Fibroblast of villous mesenchyme (primary cell): ENCODE measurements at places on chromosomes 4 and X.

GRCh38 chrX:42107495-42108488, 184.4 kb upstream of the CASK start:
- DNase-seq, result no peak

DNA sequence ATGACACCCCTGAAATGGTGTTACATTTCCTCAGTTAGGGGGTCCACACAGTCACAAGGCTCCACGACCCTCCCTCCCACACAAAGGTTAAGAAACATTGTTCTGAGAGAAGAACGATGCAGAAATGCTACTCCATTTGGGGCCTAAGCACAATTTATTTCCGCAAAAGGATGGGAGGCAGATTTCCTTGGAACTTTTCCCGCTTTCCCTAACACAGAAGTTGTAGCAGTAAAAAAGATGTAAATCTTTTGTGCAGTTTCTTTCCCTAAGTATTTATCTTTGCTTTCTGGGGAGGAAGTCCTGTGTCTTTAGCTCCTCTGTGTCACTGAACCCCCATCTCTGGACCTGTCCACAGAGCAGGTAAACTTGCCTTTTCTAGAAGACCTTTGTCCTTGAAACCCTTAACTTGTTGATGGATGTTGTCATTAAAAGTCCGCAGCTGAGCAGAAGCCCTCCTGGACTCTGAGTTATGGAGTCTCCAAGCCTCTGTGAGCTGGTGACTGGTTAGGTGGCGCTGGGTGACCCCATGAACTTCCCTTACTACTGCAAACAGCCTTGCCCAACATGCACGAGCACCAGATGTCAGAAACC, 67.2 kb upstream of the SHISA3 start:
- no peak for DNase-seq

GRCh38 chrX:98141466-98141865, 1257.8 kb downstream of the RPA4 start:
- DNase-seq, result no peak

DNA sequence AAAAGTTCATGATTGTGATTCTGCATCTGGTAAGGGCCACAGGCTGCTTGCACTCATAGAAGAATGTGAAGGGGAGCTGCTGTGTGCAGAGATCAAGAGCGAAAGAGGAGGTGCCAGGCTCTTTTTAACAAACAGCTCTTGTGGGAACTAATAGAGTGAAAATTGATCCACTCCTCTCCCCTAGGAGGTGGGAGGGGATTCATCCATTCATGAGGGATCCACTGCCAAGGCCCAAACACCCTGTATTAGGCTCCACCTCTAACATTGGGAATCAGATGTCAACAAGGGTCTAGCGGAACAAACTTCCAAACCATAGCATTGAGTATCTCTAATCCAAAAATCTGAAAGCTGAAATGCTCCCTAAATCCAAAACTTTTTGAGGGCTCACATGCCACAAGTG, 16.4 kb upstream of the PPID start:
- DNase-seq, result no peak

DNA sequence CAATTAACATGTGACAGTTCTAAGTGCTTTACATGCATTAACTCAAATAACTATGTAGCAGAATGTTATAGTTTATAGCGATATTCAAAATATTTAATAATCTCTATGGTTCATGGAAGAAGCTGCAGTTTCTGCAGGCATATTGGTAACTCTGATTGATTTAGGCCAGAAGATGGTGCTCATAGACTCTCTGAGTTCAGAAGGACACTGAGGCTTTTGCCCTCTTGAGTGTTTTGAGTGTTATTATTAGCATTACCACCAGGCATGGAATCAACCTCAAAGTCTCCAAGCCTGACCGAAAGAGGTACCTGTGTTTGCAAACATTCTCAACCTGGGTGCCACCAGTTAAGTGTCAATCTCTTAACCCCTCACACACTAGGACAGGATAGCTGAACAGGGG, 792.3 kb upstream of the PCDH7 start:
- no peak for DNase-seq

DNA sequence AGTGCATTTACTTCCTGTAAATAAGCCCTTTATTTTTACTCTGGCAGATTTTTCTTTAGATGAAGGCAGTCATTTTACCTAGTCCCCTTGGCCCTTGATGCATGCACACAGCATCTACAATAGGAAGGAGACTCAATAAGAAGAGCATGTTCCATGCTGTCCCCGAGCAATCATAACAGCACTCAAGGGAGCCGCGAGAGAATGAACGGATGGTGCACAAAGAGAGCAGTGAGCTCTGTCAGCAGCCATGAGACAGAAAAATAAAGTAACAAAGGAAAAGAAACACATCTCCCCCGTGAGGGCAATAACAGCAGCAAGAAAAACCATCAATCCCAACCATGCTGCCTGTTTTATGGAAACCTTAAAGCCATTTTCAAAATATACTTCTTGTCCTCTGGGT, 11.9 kb downstream of the SMIM31 start:
- no peak for DNase-seq

DNA sequence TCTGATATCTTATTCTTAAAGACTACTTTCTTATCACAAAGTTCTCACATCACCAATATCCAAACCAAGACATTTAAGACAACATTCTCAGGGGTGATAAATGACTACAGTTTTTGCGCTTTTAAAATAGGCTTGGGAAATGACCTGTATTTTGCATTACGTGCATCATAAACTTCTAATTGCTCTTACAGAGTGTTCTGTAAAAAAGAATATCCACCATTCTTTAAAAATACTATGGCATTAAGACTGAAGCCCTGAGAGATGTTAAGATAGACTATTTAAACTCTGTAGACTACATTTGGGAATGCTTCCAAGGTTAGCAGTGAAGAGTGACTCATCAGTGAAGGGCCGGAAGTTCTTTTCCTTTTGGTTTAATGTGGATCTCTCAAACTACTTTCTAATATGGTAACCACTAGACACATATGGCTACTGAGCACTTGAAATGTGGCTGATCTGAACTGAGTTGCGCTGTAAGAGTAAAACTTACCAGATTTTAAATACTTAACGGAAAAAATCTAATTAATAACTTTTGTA, 518.8 kb upstream of the FTHL17 start:
- DNase-seq, result peak; percentile 45

DNA sequence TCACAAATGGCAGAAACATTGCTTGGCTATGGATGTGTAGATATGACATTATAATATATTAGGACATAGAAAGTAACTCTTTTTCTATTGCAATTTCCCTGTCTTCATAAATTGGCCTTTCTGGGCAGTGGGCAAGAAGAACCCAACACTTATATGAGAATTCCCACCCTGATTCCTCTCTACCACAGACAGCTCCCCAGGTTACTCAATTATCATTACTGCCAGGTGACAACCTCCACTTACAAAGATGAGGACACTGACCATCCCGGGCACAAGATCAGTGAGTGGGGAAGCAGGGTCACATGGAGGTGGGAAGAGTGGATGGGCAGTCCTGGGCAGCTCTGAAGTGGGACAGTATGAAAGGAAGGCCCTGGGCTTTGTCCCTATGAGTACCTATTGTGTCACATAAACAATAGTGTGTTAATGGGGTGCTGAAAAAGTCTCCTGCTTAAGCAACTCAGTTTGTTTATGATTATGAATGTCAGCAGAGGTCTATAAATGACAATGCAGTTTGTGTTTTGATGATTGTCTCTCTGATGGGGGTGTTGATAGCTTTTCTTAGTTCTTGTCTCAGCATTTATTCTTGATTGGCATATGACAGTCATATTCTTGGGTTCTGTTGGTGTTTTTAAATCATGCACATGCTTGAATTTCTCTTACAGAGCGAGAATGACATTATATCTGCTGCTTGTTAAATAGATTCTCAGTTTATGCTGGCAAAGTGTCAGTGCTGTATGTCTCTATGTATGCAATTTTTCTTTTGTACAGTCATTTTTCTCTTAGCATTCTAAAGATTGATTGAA, 99.9 kb downstream of the SLIT2 start:
- DNase-seq, result no peak

DNA sequence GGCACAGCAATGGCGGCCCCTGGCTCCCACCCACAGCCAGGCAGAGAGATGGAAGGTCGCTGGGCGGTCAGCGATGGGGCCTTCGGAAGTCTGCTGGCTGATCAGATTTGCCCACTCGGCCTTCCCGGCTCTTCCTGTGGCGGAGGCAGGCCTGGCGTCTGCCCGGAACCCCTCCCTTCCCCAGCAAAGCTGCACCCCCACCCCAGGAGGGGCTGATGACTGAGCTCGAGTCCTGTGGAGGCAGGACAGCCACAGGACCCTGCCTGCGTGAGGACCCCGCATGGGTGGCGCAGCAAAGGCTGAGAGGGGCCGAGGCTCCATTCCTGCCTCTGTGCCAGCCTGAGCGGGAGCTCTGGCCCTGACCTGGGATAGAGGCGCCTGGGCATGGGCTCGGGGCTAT, 34.8 kb downstream of the TACC3 start:
- DNase-seq, result no peak

- DNase-seq, result no peak
Observed at GRCh38 chrX:93420525-93421082, 252.8 kb downstream of the NAP1L3 start.

DNA sequence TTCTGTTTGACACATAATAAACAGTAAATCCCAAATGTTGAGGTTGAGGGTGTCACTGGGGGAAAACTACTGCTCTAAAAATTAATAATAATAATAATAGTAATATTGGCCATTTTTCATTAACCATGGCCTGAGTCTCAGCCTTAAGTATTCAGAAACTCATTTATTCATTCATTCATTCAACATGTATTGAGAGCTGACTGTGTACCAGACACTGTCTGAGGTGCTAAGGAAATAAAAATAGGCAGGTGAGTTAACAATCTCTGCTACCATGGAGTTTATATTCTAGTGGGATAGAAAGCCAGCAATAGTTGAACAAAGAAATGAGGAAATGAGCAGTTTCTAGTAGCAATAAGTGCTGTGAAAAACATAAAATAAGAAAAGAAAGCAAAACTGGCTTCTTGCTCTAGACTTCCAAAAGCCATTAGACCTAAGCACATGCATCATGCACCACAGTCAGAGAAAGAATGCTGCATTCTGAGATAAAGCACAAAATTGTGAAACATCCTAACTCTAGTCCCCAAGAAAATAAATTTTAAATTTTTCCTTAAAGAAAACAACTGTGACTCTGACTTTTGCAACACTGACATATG, 278.7 kb downstream of the RCHY1 start:
- DNase-seq, result peak; percentile 54

GRCh38 chr4:80079255-80079923, 6.4 kb upstream of the ANTXR2 start:
- DNase-seq, result no peak

GRCh38 chr4:25609976-25610375, 45.7 kb upstream of the SLC34A2 start:
- no peak for DNase-seq

GRCh38 chr4:53055716-53056403, 193.7 kb downstream of the RASL11B start:
- no peak for DNase-seq

DNA sequence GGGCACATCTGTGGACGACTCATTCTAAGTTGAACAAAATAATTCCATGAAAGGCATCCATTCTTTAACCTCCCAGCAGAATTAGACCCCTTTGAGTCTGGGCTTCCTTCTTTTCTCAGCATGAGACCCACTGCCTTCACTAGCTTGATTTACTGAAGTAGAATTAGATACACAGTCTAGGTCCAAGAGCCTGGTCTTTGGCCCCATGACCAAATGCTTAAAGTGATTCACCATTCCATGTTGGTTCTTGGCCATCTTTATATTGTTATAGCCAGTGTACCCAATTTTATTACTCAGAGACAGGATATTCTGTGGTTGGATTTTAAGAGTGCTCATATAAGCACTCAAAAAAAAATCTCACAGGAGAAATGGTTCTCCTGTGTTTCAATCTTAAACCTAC, 155.3 kb upstream of the GPC4 start:
- DNase-seq, result no peak

DNA sequence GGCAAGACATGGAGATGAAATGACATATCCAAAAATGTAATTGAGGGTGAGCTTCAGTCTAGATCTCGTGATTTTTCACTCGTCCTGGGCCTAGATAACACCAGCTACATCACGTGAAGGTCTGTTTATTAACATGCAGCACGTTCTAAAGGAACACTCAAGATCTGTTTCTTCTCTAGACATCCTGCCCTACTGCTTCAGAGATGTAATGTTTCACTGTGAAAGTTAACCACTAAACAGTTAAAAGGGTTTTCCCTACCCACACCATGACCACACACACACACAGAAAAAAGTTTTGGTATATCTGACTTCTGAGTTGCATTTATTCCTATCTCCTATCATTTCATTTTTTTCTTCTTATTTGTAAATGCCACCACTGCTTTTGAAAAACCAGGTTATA, 52.3 kb upstream of the SMIM31 start:
- DNase-seq, result no peak

DNA sequence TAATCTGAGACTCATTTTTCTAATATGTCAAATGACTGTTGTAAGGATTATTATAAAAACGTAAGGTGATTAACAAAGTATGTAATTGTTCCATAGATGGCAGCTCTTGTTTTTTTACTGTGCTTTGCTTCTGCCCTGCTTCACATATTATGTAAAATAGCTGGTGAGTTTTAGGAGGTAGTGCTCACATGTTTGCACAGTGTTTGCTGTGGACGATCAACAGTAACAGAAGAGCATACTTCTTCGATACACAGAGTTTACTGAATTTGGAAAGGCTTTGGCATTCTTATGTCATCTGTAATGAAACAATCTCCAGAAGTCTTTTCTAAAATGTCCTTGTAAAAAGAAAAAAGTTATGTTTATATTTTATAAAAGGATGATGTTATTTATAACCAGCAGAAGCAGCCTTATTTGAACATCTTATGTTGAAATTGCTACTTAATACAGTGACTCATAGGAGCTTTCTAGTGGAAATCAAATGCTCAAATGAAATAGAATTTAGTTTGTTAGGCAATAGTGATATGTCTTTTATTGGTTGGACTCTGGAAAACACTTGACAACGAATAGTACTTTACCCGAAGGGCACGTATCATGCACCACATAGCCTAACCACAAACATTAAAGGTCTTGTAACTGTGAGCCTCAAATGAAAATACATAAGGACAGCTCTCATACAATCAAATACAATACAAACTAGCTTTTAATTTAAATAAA, 1.9 kb upstream of the MTTP start:
- DNase-seq, result peak; percentile 45

DNA sequence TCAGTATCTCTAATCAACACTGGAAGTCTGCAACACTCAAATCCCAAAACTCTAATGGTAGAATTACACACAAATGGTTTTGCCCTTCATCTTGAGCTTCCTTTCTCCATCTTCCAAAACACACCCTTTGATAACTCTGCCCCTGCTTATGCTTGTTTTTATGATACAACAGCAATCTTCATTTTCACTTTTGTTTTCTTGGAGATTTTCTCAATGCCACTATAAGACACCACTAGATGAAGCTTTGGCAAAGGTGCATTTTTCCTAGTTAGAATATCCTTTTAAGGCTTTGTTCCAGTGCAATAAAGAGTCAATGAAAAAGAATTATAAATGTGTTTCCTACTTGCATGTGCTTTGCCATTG, 472.4 kb upstream of the NWD2 start:
- DNase-seq, result no peak
